Hepatocyte (in vitro differentiated cells): ENCODE measurements at places on chromosomes 13 and 19.

- no peaks in the 10 kb centered on the region for H3K36me3 ChIP-seq
- H3K4me1 ChIP-seq = no peaks in the 10 kb centered on the region
- no peak overlapping the region for H3K4me3 ChIP-seq
These were observed 84.5 kb downstream of the SPRY2 start for GRCh38 chr13:80256352-80256932.

- no peak overlapping the region for H3K27ac ChIP-seq
- no peaks in the 10 kb centered on the region for H3K4me1 ChIP-seq
- peaks cover 47% of the 10 kb centered on the region for H3K27me3 ChIP-seq
- DNase-seq = peak; percentile 32
- no peak overlapping the region for H3K4me3 ChIP-seq
- H3K36me3 ChIP-seq = no peaks in the 10 kb centered on the region
These were observed 45.0 kb downstream of the RASA3 start for GRCh38 chr13:114087430-114087829.

- no peak for DNase-seq
- H3K36me3 ChIP-seq = no peaks in the 10 kb centered on the region
- no peak overlapping the region for H3K4me3 ChIP-seq
- peaks cover 99% of the 10 kb centered on the region for H3K27me3 ChIP-seq
- no peak overlapping the region for H3K27ac ChIP-seq
These were observed 5.6 kb downstream of the GFY start for GRCh38 chr19:49430678-49431329.

GRCh38 chr13:46662690-46663089 is 109.7 kb downstream of the LRCH1 start:
- no peaks in the 10 kb centered on the region for H3K27me3 ChIP-seq
- no peaks in the 10 kb centered on the region for H3K36me3 ChIP-seq
- peaks cover 56% of the 10 kb centered on the region for H3K4me1 ChIP-seq
- no peak for DNase-seq
- H3K4me3 ChIP-seq = no peak overlapping the region
- peak overlapping the region; percentile 11 for H3K27ac ChIP-seq

- DNase-seq = no peak
- no peaks in the 10 kb centered on the region for H3K36me3 ChIP-seq
- peaks cover 20% of the 10 kb centered on the region for H3K4me1 ChIP-seq
- no peaks in the 10 kb centered on the region for H3K27me3 ChIP-seq
- H3K4me3 ChIP-seq = no peak overlapping the region
These were observed 24.1 kb upstream of the RNF113B start for GRCh38 chr13:98201189-98201588.

GRCh38 chr19:38362076-38362945 is 12.1 kb upstream of the PSMD8 start:
- H3K27me3 ChIP-seq = peaks cover 31% of the 10 kb centered on the region
- H3K36me3 ChIP-seq = no peaks in the 10 kb centered on the region
- H3K27ac ChIP-seq = peak overlapping the region; percentile 35
- peak overlapping the region; percentile 37 for H3K4me3 ChIP-seq
- H3K4me1 ChIP-seq = peaks cover 8% of the 10 kb centered on the region

DNA sequence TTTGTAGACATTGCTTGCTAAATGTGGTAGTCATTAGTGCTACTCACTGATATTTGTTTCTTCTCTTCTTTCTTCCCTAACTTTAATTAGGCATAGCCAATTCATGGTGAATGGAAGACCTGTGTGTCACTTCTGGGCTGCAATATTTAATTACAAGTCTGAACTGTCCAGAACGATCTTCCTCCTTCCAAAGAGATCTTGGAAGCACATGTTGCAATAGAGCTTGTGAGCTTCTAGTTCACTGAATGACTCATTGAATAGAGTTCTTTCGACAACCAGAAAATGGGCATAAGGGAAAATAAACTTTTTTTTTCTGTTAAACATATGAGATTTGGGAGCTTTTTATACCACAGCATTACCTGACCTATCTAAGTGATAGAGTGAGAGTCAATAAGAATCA is 1264.6 kb downstream of the PCDH9 start:
- H3K4me1 ChIP-seq = no peaks in the 10 kb centered on the region
- H3K36me3 ChIP-seq = no peaks in the 10 kb centered on the region
- no peaks in the 10 kb centered on the region for H3K27me3 ChIP-seq

- no peaks in the 10 kb centered on the region for H3K4me1 ChIP-seq
- no peaks in the 10 kb centered on the region for H3K36me3 ChIP-seq
- DNase-seq = no peak
- H3K27ac ChIP-seq = no peak overlapping the region
These were observed 142.3 kb upstream of the EDNRB start for GRCh38 chr13:78060966-78061365.

- no peaks in the 10 kb centered on the region for H3K36me3 ChIP-seq
- no peaks in the 10 kb centered on the region for H3K27me3 ChIP-seq
- no peak overlapping the region for H3K27ac ChIP-seq
- H3K4me3 ChIP-seq = no peak overlapping the region
- no peak for DNase-seq
- H3K4me1 ChIP-seq = peaks cover 13% of the 10 kb centered on the region
These were observed 69.4 kb downstream of the TEX29 start for GRCh38 chr13:111389621-111390521.

GRCh38 chr19:13790354-13790753 is 4.9 kb upstream of the ZSWIM4 start:
- DNase-seq = no peak
- H3K4me3 ChIP-seq = no peak overlapping the region
- H3K4me1 ChIP-seq = peaks cover under 1% of the 10 kb centered on the region
- H3K36me3 ChIP-seq = no peaks in the 10 kb centered on the region
- H3K27ac ChIP-seq = no peak overlapping the region
